ENCODE measurements at places on chromosomes 2 and 18.

- H3K4me3 ChIP-seq: no peak overlapping the region
- H3K27me3 ChIP-seq: peaks cover 12% of the 10 kb centered on the region
- H3K36me3 ChIP-seq: no peaks in the 10 kb centered on the region
- H3K27ac ChIP-seq: no peak overlapping the region
- H3K4me1 ChIP-seq: peaks cover 5% of the 10 kb centered on the region
- DNase-seq: no peak
Observed at GRCh38 chr2:110946902-110947301, 173.8 kb upstream of the BCL2L11 start.

GRCh38 chr2:177430411-177430810 is 37.8 kb downstream of the AGPS start:
- H3K36me3 ChIP-seq: peaks cover 97% of the 10 kb centered on the region
- no peak overlapping the region for H3K4me3 ChIP-seq
- DNase-seq: no peak
- H3K27me3 ChIP-seq: peaks cover 6% of the 10 kb centered on the region
- H3K27ac ChIP-seq: no peak overlapping the region

GRCh38 chr2:226333388-226333787 is 466.2 kb downstream of the IRS1 start:
- H3K4me1 ChIP-seq: peaks cover 4% of the 10 kb centered on the region
- H3K27ac ChIP-seq: no peak overlapping the region
- no peak overlapping the region for H3K4me3 ChIP-seq
- H3K36me3 ChIP-seq: no peaks in the 10 kb centered on the region
- DNase-seq: no peak
- H3K27me3 ChIP-seq: no peaks in the 10 kb centered on the region

GRCh38 chr2:3475771-3476170 is 43.6 kb downstream of the ADI1 start:
- H3K27me3 ChIP-seq: peaks cover 2% of the 10 kb centered on the region
- peaks cover 43% of the 10 kb centered on the region for H3K4me1 ChIP-seq
- no peak overlapping the region for H3K4me3 ChIP-seq

DNA sequence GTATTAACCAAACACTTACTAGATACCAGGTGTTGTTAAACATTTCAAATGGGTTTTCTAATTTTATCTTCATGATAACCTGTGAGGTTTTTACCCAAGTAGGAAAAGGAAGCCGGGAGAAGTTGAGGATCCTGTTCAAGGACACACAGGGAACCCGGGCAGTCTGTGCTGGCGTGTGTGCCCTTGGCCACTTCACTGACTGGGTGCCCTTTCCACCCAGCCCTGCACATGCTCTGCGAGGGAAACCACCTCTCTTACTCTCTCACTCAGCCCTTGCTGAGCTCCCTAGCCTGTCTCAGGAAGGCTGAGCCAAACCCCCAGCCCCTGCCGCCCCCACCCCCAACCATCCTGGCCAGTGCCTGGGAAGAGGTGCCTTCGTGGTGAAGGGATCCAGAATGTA is 51.8 kb downstream of the TEX44 start:
- H3K4me3 ChIP-seq: no peak overlapping the region
- no peak overlapping the region for H3K27ac ChIP-seq
- H3K36me3 ChIP-seq: no peaks in the 10 kb centered on the region
- peaks cover 49% of the 10 kb centered on the region for H3K4me1 ChIP-seq
- peaks cover 11% of the 10 kb centered on the region for H3K27me3 ChIP-seq

GRCh38 chr2:172437419-172438341 is 10.3 kb downstream of the ITGA6 start:
- no peak for DNase-seq
- no peaks in the 10 kb centered on the region for H3K36me3 ChIP-seq
- no peak overlapping the region for H3K4me3 ChIP-seq
- peaks cover 4% of the 10 kb centered on the region for H3K27me3 ChIP-seq
- no peak overlapping the region for H3K27ac ChIP-seq

GRCh38 chr2:3222636-3223035 is 155.0 kb downstream of the EIPR1 start:
- H3K36me3 ChIP-seq: peaks cover 67% of the 10 kb centered on the region
- no peak for DNase-seq
- H3K27me3 ChIP-seq: no peaks in the 10 kb centered on the region
- H3K4me3 ChIP-seq: no peak overlapping the region
- no peaks in the 10 kb centered on the region for H3K4me1 ChIP-seq

- no peak overlapping the region for H3K27ac ChIP-seq
- peak overlapping the region; percentile 81 for H3K4me3 ChIP-seq
- no peak for DNase-seq
- H3K4me1 ChIP-seq: peaks cover 58% of the 10 kb centered on the region
Observed at GRCh38 chr2:241357531-241357930, 1.4 kb downstream of the FARP2 start.

DNA sequence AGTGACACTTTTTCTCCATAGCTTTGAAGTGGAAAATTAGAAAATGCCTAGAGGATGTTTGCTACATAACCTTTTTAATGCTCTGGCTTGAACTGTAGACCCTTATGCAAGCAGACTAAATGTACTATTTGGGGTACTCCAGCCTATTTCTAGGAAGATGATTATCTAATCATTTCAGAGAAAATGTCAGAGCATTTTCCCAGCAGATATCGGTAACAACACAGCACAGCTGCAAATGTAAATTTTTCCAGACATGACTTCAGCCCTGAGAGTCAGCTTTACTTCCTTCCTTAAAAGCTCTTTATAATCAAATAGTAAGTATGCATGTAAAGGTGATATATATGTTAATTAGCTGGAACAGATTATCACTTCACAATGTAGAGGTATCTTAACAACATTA is 1647.1 kb downstream of the SUCLG1 start:
- H3K27me3 ChIP-seq: no peaks in the 10 kb centered on the region
- H3K4me3 ChIP-seq: no peak overlapping the region
- no peak overlapping the region for H3K27ac ChIP-seq
- H3K36me3 ChIP-seq: no peaks in the 10 kb centered on the region

GRCh38 chr2:219713110-219713509 is 85.7 kb downstream of the SLC4A3 start:
- H3K4me3 ChIP-seq: no peak overlapping the region
- H3K27me3 ChIP-seq: peaks cover 36% of the 10 kb centered on the region
- DNase-seq: no peak
- H3K4me1 ChIP-seq: peaks cover 16% of the 10 kb centered on the region
- no peaks in the 10 kb centered on the region for H3K36me3 ChIP-seq

- peaks cover 4% of the 10 kb centered on the region for H3K4me1 ChIP-seq
- peaks cover 5% of the 10 kb centered on the region for H3K36me3 ChIP-seq
- no peak for DNase-seq
- no peaks in the 10 kb centered on the region for H3K27me3 ChIP-seq
- H3K27ac ChIP-seq: no peak overlapping the region
Observed at GRCh38 chr2:12479065-12479601, 237.6 kb upstream of the TRIB2 start.

GRCh38 chr2:20111311-20112131 is 60.1 kb upstream of the LAPTM4A start:
- H3K4me3 ChIP-seq: no peak overlapping the region
- H3K27ac ChIP-seq: peak overlapping the region; percentile 79

DNA sequence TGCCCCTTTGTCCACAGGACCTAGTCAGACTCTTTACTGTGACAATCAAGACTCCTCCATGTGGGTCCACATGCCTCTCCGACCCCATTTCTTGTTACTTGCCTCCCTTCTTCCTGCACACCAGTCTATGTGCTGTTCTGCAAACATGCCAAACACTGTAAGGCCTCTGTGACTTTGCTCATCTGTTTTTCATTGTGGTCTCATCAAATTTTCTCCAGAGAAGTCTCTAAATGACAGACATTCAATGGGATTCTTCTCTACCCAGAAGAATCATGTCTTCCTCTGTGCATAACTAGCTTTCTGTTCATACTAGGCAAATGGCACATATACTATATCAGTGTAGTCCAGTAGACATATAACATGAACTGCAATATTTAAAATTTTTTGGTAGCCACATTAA is 43.0 kb upstream of the KCNE4 start:
- H3K4me3 ChIP-seq: no peak overlapping the region
- no peak overlapping the region for H3K27ac ChIP-seq
- DNase-seq: no peak
- H3K36me3 ChIP-seq: no peaks in the 10 kb centered on the region
- peaks cover 3% of the 10 kb centered on the region for H3K27me3 ChIP-seq

DNA sequence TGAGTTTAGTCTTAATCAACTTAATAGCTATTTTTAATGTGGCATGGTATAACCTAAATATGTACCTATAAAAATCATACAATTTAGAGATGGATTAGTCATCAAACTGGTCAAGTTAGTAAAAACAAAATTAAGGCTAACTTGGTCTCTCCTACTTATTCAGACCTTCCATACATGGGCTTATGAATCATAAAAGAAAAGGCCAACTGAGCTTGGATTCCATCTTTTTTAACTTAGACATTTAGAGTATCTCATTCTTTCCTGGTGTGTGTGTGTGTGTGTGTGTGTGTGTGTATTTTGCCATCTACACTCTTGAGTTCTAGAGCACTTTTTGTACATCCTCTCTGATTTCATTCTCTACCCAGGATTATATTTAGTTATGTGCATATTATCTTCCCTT is 637.5 kb downstream of the PLCL1 start:
- H3K4me1 ChIP-seq: no peaks in the 10 kb centered on the region
- no peak overlapping the region for H3K27ac ChIP-seq
- no peak for DNase-seq
- H3K4me3 ChIP-seq: no peak overlapping the region
- H3K27me3 ChIP-seq: peaks cover 6% of the 10 kb centered on the region

- peak overlapping the region; percentile 100 for H3K27ac ChIP-seq
- H3K36me3 ChIP-seq: peaks cover 35% of the 10 kb centered on the region
- peaks cover 41% of the 10 kb centered on the region for H3K4me1 ChIP-seq
Observed at GRCh38 chr18:12701161-12701560, 1.4 kb downstream of the CEP76 start.

DNA sequence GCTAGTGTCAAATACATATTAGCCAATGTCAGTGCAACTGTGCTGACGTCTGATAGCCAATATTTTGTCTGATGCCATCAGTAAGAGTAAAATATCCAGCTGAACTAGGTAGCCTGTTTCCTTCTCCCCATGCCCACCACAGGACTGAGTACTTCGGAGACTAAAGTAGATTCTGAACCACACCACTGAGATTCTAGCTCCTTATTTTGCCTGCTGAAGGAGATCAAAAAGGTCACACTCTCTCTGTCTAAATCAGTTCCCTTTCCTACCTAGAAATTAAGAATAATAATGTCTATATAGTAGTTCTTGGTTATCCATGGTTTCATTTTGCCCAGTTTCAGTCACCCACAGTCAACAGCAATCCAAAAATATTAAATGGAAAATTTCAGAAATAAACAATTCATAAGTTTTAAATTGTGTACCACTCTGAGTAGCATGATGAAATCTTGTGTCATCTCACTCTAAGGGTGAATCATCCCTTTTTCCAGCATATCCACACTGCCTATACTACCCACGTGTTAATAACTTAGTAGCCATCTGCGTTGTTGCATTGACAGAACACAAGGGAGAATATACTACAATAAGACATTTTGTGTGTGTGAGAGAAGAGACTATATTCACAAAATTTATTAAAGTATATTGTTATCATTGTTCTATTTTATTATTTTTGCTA is 1043.3 kb upstream of the PIK3C3 start:
- H3K36me3 ChIP-seq: no peaks in the 10 kb centered on the region
- peaks cover 9% of the 10 kb centered on the region for H3K4me1 ChIP-seq
- H3K27ac ChIP-seq: no peak overlapping the region
- no peak overlapping the region for H3K4me3 ChIP-seq
- DNase-seq: no peak

DNA sequence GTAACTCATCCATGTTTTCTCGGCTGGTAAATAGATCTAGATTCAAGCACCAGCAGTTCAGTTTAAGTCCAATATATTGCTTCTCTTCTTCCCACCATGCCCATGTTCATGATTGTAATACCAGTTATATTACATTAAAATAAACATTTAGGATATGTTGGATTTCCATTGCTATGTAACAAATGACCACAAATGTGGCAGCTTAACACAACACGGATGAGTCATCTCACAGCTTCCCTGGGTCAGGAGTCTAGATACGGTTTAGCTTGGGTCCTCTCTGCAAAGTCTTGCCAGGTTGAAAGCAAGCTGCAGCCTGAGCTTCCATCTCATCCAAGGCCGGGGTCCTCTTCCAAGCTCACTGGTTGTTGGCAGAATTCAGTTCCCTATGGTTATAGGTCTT is 39.4 kb upstream of the SMAD2 start:
- H3K27ac ChIP-seq: no peak overlapping the region
- no peak for DNase-seq
- H3K4me3 ChIP-seq: no peak overlapping the region
- peaks cover 5% of the 10 kb centered on the region for H3K36me3 ChIP-seq
- peaks cover 2% of the 10 kb centered on the region for H3K27me3 ChIP-seq

- H3K4me3 ChIP-seq: no peak overlapping the region
- H3K27me3 ChIP-seq: no peaks in the 10 kb centered on the region
Observed at GRCh38 chr2:75666911-75667310, 20.3 kb downstream of the MRPL19 start.

GRCh38 chr2:70822843-70823242 is 2.4 kb upstream of the CLEC4F start:
- peaks cover 8% of the 10 kb centered on the region for H3K4me1 ChIP-seq
- no peak for DNase-seq
- no peak overlapping the region for H3K4me3 ChIP-seq
- peaks cover 26% of the 10 kb centered on the region for H3K27me3 ChIP-seq
- no peaks in the 10 kb centered on the region for H3K36me3 ChIP-seq

DNA sequence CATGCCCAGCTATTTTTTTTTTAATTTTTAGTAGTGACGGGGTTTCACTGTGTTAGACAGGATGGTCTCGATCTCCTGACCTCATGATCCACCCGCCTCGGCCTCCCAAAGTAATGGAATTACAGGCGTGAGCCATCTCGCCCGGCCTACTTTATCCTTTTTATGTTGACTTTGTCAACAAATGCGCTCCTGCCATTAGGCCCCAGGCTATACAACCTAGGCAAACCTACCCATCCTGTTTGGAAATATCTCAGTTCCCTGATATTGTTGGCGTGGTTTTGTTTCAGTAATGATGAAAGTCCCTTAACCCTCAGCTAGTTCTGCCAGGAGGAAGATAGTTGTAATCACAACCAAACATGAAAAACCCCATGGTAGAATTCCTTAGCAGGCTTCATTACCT is 249.4 kb upstream of the SOX11 start:
- peaks cover 5% of the 10 kb centered on the region for H3K4me1 ChIP-seq
- no peak for DNase-seq
- H3K4me3 ChIP-seq: no peak overlapping the region
- no peak overlapping the region for H3K27ac ChIP-seq

Data from nephron progenitor cell (in vitro differentiated cells).